Activated CD4-positive, alpha-beta T cell treated with anti-CD3 and anti-CD28 coated beads, Interleukin-2, amount 10 ng/mL, durations not matched to agents 7 days and 5 days (primary cell): ENCODE measurements at places on chromosomes 11 and 22. TPM values are rescaled to one million over a fixed set of nuclear protein-coding genes. Genes with fewer than 3 reads are reported as not detected.

- peaks cover 9% of the 10 kb centered on the region for H3K27me3 ChIP-seq
- no peaks in the 10 kb centered on the region for H3K36me3 ChIP-seq
- H3K27ac ChIP-seq: no peak overlapping the region
- H3K4me1 ChIP-seq: no peaks in the 10 kb centered on the region
Measured at GRCh38 chr11:20530942-20531703, 68.3 kb upstream of the SLC6A5 start.

DNA sequence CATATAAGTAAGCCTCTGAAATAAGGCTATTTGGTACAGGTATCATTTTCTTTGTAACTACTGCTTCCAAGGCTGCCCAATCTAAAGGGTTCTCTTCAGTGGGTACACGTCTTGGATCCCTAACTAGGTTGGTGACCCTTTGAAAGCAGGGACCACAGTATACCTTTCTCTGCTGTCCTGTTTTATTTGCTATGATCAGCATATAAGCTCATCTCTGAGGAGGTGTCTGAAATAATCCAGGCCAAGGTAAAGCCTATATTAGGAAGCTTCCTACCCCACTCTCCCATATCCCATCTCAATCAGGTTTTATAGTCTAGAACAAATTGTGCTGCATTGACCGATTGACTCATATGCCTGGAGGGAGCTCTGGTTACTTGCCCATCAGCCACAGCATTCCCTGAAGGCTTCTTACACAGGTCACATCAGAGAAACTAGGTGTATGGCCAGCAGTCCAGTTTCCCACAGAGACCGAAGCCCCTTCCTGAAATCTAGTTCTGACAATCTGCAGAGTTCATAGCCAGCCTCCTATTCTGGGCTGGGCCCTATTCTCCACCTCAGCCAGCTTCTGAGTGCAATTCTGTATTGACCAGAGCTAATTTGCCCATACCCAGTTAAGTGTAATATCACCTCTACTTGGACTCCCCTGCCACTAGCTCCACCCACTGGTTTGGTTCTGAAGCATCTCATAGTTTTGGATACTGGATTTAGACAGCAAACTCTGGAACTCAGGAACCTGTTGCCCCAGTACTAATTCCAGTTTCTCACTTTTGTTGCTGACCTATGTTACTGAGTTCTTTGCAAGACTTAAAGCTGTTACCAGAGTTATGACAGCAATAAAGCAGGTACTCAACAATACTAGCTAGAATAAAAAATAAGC lies 62.1 kb upstream of the ARHGAP20 start:
- peaks cover 5% of the 10 kb centered on the region for H3K4me1 ChIP-seq
- H3K27me3 ChIP-seq: peaks cover 2% of the 10 kb centered on the region
- DNase-seq: no peak
- no peaks in the 10 kb centered on the region for H3K36me3 ChIP-seq

DNA sequence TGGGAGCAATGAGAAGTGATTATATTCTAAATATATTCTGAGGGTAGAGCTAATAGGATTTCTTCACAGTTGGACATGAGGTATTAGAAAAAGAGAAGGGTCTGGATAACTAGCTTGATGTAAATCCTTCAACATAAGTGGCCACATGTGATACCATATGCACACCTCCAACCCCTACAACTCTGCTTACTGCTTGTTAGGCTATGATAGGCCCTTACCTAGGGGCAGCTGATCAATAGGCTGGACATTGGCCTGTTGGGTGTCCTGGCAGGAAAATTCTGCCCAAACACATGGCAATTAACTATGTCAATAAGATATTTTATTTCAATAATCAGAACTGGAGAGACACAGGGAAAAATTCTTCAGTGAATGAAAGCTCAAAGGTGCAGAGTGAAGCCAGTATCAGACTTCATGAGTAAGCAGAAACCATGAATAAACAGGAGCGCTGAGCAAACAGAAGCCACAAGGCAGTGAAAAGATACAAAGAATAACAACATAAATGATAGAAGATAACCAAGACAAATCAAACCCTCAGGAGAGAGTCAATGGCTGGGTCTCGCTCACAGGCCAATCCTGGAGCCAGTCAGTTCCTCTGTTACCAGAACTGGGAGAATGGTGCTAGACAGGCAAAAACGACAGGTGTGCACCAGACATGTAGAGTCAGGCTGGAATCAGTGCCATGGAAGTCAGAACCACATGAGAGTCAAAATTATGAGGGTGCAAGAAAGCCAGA lies 46.3 kb upstream of the PSMA1 start:
- H3K4me1 ChIP-seq: peaks cover 63% of the 10 kb centered on the region
- no peak overlapping the region for H3K27ac ChIP-seq
- DNase-seq: no peak

OR51E1 gene
- total RNA-seq: not detected

DNA sequence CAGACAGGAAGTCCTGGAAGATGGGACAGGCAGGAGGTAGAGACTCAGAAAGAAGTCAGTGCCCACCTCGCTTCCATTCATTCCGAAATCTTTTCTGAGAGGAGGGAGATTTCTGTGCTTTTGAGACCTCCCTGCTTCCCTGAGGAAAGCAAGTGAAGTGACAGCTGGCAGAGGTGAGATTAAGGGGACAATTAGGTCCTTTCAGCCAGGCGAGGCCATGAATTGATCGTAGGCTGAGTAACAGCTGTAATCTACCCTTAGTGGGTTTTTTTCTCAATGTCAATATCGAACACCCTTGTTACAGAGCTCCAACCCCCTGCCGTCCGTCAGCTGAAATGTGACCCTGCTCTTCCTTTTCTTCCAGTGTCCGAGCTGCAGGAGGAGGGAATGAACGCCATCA lies 96.0 kb downstream of the PARVA start:
- H3K27ac ChIP-seq: no peak overlapping the region
- DNase-seq: no peak
- no peak overlapping the region for H3K4me3 ChIP-seq

GRCh38 chr22:38068641-38069371 lies 11.6 kb downstream of the PICK1 start:
- H3K27ac ChIP-seq: no peak overlapping the region
- no peaks in the 10 kb centered on the region for H3K27me3 ChIP-seq
- H3K36me3 ChIP-seq: peaks cover 3% of the 10 kb centered on the region
- H3K4me1 ChIP-seq: no peaks in the 10 kb centered on the region

DNA sequence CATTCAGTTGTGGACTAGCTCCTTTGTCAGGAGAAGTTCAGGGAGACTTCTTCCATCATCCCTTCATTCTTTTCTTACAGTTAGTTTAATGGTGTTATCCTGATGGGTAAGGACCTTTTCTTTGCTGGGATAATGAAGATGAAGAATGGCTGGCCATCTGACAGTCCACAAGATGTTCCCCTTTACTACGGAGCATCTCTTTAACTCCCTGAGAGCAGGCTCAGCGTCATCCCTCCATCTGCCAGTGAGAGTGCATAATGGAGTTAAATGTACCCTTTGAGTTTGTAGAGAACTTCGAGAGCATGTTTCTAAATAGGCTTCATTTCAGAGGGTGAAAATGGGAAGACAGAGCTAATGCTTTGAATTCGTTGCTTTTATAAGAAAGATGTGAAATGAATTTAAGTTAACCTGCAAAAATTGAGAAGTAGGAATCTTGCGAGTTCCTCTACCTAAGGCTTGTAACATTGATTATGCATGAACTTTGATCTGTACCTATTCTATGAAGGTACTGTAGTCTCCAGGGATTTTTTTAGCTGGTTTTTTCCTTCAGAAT lies 1.7 kb downstream of the EP300 start:
- H3K27ac ChIP-seq: peak overlapping the region; percentile 96
- peaks cover 30% of the 10 kb centered on the region for H3K36me3 ChIP-seq
- H3K27me3 ChIP-seq: no peaks in the 10 kb centered on the region
- peak overlapping the region; percentile 92 for H3K4me3 ChIP-seq

MYO18B gene
- 2.0 TPM for total RNA-seq

- peaks cover 23% of the 10 kb centered on the region for H3K36me3 ChIP-seq
- no peaks in the 10 kb centered on the region for H3K27me3 ChIP-seq
- H3K4me1 ChIP-seq: peaks cover 60% of the 10 kb centered on the region
- no peak overlapping the region for H3K4me3 ChIP-seq
Measured at GRCh38 chr11:12179531-12179930, 69.1 kb downstream of the MICAL2 start.

DNA sequence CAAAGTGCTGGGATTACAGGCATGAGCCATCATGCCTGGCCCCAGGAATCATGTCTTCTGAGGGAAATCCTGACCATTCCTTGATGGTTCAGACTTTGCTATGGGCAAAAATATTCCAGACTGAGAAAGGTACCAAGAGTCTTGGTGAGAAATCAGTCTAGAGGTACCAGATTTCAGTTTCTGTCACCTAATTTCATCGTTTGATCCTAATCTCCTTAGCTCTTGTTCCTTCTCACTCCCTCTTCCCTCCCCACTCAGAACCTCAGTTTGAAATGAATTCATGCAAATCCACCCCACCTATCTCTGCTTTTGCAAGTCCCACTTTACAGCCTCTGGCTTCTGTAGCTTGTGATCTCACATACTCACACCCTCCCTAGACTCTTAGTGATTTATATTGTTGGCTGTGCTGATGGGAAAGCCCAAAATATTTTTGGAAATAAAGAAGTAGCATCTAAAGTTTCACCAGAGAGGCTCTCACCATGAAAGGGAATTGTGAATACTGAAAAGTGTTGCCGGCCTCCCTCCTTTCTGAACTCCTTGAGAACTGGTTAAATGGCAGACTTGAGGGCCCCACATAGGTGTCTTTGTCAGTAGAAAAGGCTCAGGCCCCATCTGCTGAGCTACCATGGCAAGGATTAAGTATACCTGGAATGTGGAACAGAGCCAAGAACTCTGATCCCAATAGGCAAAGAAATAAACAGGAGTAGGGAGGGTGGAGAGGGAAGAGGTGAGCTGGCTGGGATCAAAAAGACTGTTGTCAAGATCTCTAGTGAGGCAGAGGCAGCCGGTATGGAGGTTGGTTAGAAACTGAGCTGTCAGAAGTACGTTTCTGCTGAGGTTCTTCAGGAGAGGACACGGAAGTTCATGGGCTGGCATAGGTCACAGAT lies 190.5 kb upstream of the MTMR2 start:
- peaks cover 22% of the 10 kb centered on the region for H3K4me1 ChIP-seq
- DNase-seq: no peak
- no peaks in the 10 kb centered on the region for H3K27me3 ChIP-seq
- H3K4me3 ChIP-seq: no peak overlapping the region
- H3K27ac ChIP-seq: no peak overlapping the region

GRCh38 chr11:118334745-118335144 lies 7.8 kb downstream of the CD3D start:
- H3K4me1 ChIP-seq: peaks cover 51% of the 10 kb centered on the region
- no peak for DNase-seq
- peak overlapping the region; percentile 75 for H3K27ac ChIP-seq

GRCh38 chr22:42228483-42228882 lies 42.0 kb downstream of the TCF20 start:
- no peaks in the 10 kb centered on the region for H3K27me3 ChIP-seq
- DNase-seq: no peak
- peaks cover 1% of the 10 kb centered on the region for H3K36me3 ChIP-seq
- no peak overlapping the region for H3K4me3 ChIP-seq

- peak; percentile 75 for DNase-seq
- peaks cover 22% of the 10 kb centered on the region for H3K4me1 ChIP-seq
- peak overlapping the region; percentile 95 for H3K27ac ChIP-seq
- no peaks in the 10 kb centered on the region for H3K27me3 ChIP-seq
- peak overlapping the region; percentile 83 for H3K4me3 ChIP-seq
- no peaks in the 10 kb centered on the region for H3K36me3 ChIP-seq
Measured at GRCh38 chr22:46036558-46037408, 59.8 kb upstream of the WNT7B start.

DNA sequence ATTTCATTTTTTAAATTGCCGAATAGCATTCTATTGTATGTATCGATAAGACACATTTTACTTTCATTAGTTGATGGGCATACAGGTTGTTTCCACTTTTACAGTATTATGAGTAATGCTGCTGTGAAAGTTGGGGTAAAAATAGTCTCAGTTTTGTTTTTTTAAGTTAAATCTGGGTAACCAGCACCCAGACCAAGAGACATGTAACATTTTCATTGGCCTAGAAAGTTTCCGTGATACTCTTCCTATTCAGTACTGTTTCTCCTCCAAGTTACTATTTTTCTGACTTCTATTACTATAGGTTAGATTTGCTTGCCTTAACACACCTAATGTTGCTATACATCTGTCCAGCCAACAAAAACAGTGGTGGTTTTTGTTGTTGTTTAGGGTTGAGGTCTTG lies 12.3 kb downstream of the IPO7 start:
- DNase-seq: no peak
- H3K27me3 ChIP-seq: no peaks in the 10 kb centered on the region
- H3K27ac ChIP-seq: no peak overlapping the region

GGT1 gene
- total RNA-seq: 48.1 TPM

- peaks cover 7% of the 10 kb centered on the region for H3K36me3 ChIP-seq
- H3K27me3 ChIP-seq: no peaks in the 10 kb centered on the region
- H3K4me1 ChIP-seq: no peaks in the 10 kb centered on the region
- H3K27ac ChIP-seq: no peak overlapping the region
- H3K4me3 ChIP-seq: no peak overlapping the region
Measured at GRCh38 chr22:43134553-43134952, 8.6 kb downstream of the MCAT start.

GRCh38 chr11:1853376-1854131 lies 670 bp downstream of the LSP1 start:
- peaks cover 57% of the 10 kb centered on the region for H3K4me1 ChIP-seq
- peak overlapping the region; percentile 99 for H3K4me3 ChIP-seq
- H3K36me3 ChIP-seq: peaks cover 27% of the 10 kb centered on the region
- H3K27ac ChIP-seq: peak overlapping the region; percentile 96

DNA sequence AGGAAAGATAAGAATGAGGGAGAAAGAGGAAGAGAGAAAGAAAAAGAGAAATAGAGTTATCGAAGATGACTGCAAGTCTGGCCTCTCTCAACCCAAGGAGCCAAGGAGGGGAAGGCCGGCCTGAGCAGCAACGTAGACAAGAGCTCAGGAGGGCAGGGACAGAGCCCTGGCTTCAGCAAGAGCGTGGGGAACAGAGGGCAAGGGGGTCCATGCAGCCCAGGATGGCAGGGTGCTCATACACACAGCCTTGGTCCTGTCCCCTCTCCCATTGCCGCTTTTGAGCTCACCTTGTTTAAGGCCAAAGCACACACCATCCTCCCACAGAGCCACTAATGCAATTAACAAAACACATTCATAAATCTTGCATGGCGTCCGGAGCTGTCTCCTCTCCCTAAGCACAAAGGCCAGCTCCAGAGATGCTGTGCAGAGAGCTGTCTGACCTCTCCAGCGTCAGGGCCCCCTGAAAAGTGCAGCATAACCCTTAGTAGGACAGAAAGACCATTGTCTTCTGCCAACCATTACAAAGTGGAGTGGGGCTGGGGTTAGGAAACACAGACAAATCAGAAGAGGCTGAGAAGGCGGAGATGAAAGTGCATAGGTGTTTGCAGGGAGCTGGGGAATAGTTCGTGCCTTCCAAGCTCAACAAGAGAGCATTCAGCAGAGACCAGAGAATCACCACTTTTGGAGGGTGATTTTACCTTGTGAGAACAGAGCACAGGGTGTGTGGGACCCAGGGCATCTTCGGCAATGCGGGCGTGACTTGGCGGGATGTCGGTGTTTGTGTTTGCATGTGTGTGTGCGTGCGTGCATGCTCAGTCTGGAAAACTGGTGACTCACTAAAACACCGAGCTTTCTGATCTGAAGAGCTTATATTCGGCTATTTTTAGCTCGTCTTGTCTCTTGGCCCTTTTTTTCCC lies 28.2 kb upstream of the JAM3 start:
- DNase-seq: no peak
- H3K27ac ChIP-seq: no peak overlapping the region
- no peak overlapping the region for H3K4me3 ChIP-seq
- peaks cover 2% of the 10 kb centered on the region for H3K36me3 ChIP-seq
- H3K27me3 ChIP-seq: no peaks in the 10 kb centered on the region
- peaks cover 21% of the 10 kb centered on the region for H3K4me1 ChIP-seq

KCNJ1 gene
- total RNA-seq: not detected

VSIG10L2 gene
- total RNA-seq: not detected

ADAMTS8 gene
- total RNA-seq: not detected
